ENCODE measurements at places on chromosomes 16 and 17.
A peak's percentile ranks its signal among the peaks of the same experiment; 100 is the strongest.

- DNase-seq: no peak
Observed at GRCh38 chr17:43813386-43813785, 19.6 kb downstream of the MPP3 start.

DNA sequence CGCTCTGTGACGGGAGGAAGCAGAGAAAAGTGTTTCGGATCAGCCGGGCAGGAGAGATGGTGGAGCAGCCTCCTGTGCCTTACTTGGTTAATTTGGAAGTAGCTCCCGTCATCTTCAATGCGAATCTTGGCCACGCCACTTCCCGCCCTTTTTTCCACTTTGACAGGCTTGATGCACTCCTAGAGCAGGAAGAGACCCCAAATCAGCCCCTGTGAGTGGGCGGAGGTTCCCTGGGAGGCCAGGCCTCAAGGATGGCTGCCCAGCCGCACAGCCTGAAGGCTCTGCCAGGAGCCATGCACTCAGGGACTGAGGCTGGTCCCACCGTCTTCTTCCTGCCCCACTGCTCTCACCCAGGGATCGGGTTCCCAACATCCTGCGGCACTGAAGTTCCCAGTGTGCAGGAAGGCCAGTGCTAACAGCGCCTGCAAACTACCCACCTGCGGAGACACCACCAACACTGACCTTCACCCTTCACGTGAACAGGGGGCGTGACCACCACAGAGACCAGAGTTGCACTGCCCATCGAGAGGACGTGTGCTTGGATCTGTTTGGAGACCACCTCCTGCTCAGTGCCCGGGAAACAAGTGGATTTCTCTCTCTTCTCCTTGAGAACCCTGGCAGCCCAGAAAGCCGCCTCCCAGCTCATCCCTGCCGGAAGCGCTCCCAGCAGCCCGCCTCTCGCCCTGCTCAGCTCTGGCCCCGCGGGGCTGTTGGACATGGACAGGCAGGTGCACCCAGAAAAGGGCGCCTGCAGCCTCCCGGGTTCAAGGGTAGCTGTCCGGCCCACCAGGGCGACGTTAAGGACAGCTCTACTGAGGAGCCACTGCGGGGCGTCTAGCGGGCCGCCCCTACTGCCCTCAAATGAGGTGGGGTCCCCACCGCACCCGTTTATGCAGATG lies 988 bp downstream of the CIAO3 start:
- DNase-seq: no peak

- DNase-seq: no peak
Observed at GRCh38 chr16:9384141-9384540, 292.7 kb downstream of the HAPSTR1 start.

GRCh38 chr16:89023151-89023551 lies 46.1 kb upstream of the CBFA2T3 start:
- no peak for DNase-seq

DNA sequence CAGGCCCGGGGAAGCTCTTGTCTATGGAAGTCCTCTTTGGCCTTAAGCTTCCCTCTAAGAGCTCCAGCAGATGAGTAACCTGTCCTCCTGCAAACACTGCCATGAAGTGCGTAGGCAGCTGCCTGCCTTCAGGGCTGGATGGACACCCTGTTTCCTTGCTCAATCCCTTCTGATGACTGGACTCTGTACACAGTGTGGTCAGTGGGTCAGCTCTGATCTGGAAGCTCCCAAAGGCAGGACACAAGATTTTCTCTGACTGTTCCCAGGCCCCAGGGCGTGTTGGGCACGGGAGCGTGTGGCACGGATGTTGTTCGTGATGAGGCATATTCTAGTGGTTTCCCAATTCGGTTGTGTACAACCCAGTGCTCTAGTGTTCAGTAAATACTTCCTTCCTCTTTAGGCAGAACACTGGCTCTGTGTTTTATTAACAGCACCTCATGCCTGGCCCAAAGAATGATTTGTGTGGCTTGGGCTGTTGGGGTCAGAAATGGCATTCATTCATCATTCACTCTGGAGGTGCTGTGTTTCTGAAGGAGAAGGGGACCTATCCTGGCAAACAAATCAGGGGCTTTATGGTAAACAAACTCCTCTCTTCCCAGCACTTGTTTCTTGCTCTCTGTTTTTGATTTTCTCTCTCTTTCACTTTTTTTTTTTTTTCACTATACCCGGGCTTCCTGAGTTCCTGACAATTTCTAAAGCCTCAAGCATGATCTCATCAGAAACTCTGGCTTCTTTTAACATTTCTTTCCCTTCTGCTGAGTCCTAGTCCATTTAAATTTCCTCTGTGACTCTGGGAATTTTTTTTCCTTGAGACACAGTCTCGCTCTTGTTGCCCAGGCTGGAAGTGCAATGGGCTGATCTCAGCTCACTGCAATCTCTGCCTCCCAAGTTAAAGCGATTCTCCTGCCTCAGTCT lies 12.0 kb upstream of the RNF157 start:
- peak; percentile 94 for DNase-seq

- DNase-seq: no peak
Observed at GRCh38 chr17:550463-551180, 164.0 kb downstream of the VPS53 start.

- DNase-seq: peak; percentile 22
Observed at GRCh38 chr17:15392326-15392741, 50.9 kb upstream of the TEKT3 start.

DNA sequence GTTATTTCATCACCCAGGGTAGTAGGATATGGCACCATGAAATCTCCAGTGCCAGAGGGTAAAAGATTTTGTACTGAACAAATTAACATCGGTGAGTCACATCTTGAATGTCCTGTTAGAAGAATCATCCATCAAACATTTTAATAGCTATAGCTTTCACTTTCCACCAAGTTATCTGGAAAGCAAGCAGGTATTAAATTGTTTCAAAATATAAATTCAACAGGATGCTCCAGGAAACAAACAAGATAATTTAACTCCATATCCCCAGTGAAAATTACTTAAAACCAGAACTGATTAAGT lies 2.4 kb downstream of the VEZF1 start:
- peak; percentile 15 for DNase-seq

GRCh38 chr17:7439462-7440112 lies at the start of gene FGF11:
Gene FGF11, plus strand, starts transcription at chr17:7439512. Its CDS starts 109 bp downstream, at chr17:7439621.
- DNase-seq: no peak

DNA sequence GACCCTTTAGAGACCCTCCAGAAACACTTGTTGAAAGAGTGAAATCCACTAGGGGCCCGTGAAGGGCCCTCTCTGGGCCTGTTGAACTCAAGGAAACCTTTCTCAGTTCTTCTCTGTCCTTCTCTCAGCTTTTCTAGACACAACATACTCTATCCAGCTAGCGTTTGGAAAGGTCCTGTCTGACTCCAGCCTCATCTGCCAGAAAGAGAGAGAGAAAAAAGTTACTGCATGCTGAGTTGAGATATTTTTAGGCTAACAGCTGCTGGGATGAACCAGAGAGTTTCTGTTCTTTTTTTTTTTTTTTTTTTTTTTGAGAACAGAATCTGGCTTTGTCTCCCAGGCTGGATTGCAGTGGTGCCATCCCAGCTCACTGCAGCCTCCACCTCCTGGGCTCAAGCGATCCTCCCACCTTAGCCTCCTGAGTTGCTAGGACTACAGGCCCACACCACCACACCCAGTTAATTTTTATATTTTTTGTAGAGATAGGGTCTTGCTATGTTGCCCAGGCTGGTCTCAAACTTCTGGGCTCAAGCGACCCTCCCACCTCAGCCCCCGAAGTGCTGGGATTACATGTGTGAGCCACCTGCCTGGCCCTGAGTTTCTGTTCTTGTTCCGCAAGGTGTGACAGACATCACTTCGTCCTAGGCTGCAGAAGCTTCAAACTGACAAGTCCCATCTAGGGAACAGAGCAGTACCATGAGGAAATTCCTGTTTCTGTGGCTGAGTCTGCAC lies 14.9 kb upstream of the TEX2 start:
- no peak for DNase-seq

- no peak for DNase-seq
Observed at GRCh38 chr16:27820646-27821345, 242.7 kb downstream of the GSG1L start.

DNA sequence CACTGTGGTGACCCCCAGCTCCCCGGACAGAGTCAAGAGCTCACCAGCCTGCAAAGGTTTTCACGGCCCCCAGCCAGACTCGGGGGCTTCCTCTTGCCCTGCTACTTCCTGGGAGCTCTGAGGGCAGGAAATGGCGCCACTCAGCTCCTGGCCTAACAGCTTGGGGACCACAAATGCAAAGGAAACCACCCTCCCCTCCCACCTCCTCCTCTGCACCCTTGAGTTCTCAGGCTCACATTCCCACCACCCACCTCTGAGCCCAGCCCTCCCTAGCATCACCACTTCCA lies 375 bp upstream of the SPN start:
- DNase-seq: peak; percentile 73

DNA sequence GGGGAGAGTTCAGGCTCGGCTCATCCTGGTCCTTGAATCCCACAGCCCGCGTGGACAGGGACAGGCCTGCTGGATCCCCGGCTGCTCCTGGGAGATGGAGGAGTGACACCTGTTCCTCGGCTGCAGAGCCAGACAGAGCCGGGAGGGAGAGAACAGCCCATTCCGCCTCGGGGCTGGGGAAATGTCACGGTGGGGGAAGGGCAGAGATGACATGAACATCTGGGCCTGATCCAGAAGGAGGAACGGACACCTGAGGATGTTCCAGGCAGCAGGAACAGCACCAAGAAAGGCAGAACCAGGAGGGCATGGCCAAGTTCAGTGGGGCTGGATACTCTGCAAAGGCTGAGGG lies 2.1 kb downstream of the ZNF764 start:
- no peak for DNase-seq

- no peak for DNase-seq
Observed at GRCh38 chr16:22710326-22710725, 103.6 kb upstream of the HS3ST2 start.

DNA sequence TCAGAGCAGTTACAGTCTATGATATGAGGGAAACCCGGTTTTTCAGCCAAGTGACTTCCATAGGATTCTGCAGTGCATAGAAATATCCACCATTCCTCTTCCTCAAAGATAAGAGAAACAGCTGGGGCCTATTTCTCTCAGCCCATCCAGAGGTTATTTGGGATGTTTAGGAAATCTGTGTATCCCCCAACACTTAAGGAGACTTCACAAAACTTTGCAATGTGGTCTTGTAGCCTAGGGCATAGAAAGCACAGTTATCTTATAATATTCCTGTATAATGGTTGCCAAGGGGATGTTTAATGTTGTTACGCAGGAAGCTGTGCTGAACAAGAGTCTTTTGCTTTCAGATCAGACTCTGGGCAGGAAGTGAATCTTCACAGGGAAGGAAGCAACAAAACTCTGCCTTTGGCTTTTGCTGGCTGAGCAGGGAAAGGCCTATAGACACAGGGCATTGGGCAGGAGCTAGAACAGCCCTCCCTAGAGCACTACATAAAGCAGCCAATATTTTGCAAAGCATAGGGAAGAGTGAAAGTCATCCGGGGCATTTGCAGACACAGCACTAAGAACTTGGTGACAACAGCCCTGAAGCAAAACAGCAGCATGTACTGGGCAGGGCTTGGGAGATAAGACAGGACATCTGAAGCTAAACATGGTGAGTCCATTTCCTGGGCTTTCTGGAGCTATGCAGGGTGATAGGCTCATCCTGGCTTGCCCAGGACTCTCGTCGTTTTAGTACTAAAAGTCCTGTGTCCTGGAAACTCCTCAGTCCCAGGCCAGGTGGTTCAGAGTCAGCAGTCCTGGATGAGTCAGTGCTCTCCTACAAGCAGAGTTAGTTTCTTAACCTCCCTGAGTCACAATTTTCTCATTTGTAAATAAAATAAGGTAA lies 18.7 kb upstream of the BEAN1 start:
- DNase-seq: peak; percentile 54

DNA sequence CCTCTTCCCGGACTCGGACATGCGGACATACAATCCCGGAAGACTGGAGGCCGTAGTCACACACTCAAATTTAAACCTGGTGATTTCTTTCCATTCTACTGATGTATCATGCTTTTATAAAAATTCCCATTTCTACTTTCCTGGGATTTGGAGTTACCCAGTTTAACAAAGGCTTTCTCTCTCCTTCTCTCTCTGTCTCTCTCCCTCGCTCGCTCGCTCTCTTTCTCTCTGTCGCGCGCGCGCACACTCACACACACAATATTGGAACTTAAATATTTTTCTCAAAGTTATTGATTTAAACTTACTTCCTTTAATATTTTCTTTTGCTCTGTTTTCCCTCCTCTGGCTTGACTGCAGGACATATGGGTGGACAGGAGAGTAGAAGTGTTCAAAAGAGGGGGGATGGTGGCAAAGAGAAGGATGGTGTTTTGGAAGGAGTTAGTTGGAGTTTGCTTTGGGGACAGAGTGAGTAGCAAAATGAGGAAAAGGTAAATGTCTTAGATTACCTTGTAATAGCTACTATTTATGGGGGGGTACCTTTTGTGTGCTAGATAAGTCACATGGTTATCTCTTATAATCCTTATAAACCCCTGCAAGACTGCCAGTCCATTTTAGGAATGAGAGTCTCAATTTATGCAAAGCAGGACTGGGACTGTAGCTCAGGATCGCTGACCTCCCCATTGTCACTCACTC lies 878 bp upstream of the TRIM25 start:
- no peak for DNase-seq

- DNase-seq: no peak
Observed at GRCh38 chr16:89822188-89823086, 5.8 kb upstream of the SPIRE2 start.

- DNase-seq: peak; percentile 43
Observed at GRCh38 chr17:17783825-17784656, 52.7 kb downstream of the SREBF1 start.

- DNase-seq: no peak
Observed at GRCh38 chr17:80802626-80803450, 188.8 kb upstream of the CHMP6 start.

- DNase-seq: no peak
Observed at GRCh38 chr17:4777969-4778760, 6.5 kb downstream of the TM4SF5 start.

DNA sequence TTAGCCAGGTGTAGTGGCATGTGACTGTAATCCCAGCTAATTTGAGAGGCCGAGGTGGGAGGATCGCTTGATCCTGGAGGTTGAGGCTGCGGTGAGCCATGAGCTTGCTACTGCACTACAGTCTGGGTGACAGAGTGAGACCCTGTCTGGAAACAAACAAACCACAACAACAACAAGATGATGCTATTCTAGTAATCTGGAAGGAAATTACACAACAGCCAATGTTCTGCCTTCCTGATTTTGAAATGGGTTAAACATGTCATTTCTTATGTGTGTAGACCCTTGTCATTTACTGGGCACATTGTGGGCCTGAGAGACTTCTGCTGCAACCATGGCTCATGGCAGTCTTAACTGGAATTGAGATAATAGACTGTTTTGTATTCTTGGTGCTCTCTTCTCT lies 5.9 kb downstream of the COQ7 start:
- no peak for DNase-seq

GRCh38 chr17:48123776-48124388 lies 16.3 kb downstream of the SNX11 start:
- no peak for DNase-seq

- peak; percentile 84 for DNase-seq
Observed at GRCh38 chr16:87955302-87956097, 4.3 kb downstream of the BANP start.
